ENCODE measurements at places on chromosomes 3 and 15.
A peak's percentile ranks its signal among the peaks of the same experiment; 100 is the strongest.

GRCh38 chr15:50260969-50261496 lies 4.5 kb downstream of the HDC start:
- DNase-seq: no peak

DNA sequence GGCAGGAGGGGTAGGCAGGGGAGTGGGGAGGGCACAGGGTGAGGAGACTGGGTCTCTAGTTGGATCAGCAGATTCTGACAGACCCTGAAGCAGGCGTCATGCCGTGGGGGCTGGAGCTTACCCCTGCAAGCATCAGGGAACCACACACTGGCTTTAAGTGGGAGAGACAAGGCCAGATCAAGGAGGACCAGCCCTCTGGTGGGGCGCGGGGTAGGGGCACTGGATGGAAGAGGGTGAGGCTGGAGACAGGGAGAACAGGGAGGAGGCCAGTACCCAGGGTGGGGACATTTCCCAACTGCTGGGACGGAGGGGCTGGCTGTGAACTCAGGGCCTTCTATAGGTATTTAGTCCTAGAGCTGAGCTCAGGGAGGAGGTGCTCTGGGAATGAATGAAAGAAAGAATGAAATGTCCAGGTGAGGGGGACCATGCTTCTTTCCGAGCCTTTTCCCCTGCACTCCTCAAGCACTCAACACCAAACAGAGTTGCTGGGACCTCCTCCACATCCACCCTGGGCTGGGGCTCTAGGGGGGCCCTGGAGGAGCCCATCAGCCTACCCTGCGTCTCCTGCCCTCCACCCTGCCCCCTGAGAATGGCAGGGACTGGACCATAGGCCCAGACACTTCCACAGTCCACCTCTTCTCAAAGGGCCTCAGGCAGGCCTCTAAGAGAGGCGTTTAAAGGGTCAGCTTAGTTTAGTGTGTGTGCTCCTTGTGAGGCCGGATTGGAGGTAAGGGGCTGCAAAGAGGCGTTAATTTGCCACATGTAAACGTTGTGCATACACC lies 49.0 kb upstream of the FGD5 start:
- DNase-seq: no peak

DNA sequence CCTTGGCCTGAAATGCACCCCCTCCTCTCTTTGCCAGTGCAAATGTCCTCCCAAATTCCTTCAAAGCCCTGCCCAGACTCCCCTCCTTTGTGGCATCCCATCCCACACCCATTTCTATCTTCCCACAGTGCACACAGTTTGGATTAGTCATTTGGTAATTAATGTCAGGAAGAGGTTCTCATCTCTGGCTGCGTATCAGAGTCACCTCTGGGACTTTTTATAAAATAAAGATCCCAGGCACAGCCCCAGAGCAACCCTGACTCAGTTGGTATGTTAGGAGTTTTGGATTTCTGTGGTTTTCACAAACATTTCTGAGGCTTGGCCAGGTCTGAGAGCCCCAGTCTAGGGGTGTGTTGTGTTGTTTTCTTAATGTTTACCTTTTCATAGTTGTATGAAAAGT lies 41.6 kb downstream of the C3orf20 start:
- DNase-seq: no peak

DNA sequence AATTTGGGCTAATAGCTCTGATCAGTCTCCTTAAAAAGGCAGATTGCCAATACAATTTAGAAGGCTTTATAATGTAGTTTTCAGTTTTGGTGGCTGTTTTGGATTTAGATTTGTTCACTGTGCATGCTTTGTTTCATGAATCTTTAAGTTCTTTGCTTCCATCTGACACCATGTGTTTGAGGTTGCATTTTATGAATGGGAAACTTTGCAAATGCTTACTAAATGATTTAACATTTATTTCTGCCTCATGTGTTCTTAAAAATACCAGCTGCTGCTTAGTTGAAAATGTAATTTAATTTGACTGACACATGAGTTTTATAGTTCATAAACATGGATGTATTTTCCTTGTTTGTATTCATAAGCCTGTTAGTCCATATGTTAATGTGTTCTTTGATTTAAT lies 78.6 kb downstream of the RNF13 start:
- DNase-seq: no peak

DNA sequence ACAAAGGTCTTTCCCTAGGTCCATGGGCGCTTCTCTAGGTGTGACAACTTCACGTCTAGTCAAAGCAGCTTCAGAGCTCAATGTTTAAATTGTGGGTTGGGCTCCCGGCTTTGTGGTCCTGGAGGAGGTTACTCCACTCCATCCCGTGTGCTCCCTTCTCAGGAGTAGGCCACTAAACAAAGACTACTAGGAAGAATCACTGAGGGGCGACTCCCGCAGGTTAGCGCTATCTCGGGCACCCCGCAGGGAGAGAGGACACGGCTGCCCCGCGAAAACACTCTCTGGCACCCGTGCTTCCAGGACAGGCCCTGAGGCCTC lies 500 bp downstream of the PARP6 start:
- no peak for DNase-seq

- DNase-seq: no peak
Measured at GRCh38 chr3:118408431-118408830, 626.2 kb downstream of the IGSF11 start.

DNA sequence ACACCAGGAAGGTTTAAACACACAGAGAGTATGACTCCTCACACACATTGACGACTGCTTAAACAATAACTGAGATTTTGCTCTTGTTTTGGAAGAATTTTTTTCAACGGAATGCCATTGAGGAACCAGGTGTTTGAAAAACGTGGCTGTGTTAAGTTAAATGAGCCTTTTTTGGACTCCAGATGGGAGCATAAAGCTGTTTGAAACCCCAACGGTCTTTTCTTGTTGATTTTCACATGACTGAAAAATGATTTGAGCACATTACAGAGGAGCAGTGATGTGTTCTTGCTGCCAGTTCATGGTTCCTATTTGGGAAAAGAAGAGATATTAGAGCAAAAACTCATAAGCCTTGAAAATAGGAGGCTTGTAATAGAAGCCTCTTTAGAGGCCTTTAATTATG lies 97.8 kb upstream of the SELENOK start:
- DNase-seq: no peak

DNA sequence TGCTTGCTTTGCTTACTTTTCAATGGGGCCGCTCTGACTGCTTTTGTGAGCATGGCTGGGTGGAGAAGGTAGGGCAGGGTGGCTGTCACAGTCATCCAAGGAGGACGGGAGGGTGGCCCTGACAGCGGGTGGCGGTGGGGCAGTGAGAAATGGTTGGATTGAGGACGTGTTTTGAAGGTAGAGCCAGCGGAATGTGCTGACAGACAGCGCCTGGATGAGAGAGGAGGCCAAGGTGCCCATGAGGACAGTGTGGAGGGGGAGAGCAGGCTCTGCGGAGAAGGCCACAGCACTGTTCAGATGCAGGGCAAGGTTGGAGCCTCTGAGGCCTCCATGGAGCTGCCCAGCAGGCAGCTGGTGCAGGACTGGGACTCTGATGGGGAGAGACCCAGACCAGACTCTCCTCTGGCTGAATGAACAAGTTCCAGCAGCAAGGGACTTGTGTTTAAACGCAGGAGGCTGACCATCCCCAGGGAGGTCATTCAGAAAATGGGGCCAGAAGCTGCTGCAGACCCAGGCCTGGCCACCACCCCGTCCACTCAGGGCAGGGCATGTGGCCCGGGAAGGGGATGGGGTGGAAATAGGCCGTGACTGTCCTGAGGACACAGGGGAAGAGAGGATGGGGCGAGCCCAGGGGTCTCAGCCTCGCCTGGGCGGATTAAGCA lies 120.3 kb upstream of the PRR20G start:
- no peak for DNase-seq

DNA sequence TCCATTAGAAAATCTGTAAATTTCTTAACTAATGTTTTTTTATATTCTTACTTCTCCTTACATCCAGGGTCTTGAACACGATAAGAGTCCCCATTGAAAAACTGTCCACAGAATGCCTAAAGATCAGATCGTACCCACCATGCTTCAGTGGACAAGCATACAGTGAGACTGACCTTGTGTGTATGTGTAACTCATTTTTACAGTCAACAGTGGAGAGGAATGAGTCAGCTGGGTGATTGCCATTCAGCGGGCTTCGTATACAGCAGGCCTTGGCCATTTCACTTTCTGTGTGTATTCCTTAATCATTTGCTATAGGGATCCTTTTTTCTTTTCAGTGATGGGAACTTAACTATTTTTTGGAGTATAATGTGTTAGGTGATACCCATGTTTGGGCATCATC lies 10.6 kb downstream of the PARP14 start:
- DNase-seq: peak; percentile 29

DNA sequence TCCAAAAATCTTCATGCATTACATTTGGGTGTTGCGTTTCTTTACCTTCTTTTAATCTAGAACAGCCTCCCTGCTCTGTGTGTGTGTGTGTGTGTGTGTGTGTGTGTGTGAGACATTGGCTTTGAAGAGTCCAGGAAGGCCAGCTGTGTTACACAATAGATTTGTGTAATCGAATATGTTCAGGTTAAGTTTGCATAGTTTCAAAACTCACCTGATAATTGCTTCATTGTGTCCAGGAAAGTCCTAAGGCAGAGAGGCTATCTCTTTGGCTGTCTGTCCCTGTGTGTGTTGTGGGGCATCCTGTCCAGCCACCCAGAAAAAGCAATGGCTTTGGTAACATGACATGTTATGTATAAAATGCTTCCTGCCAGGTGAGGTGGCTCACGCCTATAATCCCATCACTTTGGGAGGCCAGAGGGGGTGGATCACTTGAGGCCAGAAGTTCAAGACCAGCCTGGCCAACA lies 37.5 kb downstream of the ZNF710 start:
- no peak for DNase-seq

DNA sequence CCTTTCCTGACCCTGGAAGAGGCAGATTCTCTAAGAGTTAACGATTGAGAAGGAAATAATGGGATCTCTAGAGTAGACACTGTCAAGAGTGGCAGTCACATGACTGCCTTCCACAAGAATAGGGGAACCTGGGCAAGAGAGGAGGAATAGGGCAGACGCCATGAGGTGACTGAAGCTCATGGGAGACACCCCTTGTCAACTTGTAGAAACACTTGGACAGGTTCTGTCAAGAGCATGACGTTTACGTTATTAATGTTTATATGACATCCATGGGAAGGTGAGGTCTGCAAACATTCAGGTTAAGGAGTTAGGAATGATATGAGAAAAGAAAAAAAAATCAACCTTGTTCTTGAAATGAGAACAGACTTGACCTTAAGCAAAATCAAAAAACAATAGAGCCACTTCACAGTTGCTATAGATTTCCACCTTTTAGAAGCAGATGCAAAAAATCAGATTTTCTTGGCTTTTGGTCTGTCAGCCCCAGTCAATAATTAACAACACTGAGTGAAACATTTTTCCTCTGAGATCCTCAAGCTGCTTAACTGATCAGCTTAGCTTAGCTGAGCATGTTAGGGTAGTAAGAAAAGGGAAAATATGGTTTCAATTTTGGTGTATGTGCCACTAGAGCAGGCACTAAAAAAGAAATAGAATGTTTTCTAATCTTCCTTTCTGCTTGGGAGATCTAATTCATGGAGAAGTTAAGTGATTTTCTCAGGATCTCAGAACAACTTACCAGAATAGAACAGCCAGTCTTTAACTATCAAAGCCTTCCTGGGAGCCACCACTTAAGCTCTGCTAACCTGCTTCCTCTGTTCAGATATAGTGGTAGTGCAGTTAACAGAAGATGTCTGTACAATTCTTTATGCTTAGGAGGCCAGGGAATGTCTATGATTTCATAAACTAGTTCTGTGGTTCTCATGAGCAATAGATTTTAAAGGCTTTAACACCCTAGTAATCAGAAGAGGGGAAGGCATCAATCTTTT lies 116.9 kb downstream of the B3GALNT1 start:
- DNase-seq: no peak

DNA sequence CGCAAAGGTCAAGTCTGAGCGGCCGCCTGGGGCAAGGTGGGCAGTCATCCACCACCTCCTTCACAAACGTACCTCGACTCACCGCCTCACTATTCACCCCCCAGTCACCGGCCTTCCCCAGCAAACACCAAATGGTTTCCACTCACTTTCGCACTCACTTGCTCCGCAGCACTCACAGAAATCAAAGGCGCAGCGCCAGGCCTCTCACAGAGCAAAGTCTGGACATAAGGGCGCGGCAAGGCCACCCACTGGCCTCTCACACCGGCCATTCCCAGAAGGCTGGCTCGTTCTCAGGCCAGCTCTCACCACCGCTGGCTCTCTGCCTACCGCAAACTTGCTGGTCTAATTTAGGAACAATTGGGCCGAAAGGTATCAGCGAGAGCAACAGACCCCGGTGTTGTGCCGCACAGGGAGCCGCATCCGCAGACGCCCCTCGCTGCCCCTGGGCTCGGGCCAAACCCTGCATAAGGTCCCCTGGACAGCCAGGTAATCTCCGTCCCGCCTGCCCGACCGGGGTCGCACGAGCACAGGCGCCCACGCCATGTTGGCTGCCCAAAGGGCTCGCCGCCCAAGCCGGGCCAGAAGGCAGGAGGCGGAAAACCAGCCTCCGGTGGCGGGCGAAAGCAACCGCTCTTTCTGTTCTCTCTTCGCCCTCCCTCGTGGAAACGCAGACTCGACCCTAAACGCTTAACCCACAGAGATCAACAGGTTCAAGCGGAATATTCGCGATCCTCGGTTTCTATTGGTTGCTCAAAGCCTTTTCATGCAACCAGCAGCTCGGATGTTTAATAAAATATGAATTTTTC lies 2.9 kb downstream of the SHOX2 start:
- no peak for DNase-seq

DNA sequence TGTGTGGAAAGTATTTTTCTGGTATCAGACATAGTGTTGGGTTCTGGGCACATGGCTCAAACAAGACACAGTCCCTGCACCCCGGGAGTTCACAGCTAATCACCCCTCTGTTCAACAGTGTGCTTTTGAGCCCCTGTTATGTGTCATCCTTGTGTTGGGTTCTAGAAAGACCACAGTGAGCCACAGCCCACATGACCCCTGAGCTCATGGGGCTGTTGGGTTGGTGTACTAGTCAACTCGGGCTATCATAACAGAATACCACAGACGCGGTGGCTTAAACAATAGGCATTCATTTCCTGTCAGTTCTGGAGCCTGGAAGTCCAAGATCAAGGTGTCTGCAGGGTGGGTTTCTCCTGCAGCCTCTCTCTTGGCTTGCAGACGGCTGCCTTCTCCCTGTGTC lies 100.0 kb downstream of the DNAJB8 start:
- no peak for DNase-seq

GRCh38 chr15:68638953-68639515 lies 60.2 kb downstream of the CORO2B start:
- DNase-seq: no peak
